ENCODE measurements at places on chromosomes 3 and 15.
A peak's percentile ranks its signal among the peaks of the same experiment; 100 is the strongest.

DNA sequence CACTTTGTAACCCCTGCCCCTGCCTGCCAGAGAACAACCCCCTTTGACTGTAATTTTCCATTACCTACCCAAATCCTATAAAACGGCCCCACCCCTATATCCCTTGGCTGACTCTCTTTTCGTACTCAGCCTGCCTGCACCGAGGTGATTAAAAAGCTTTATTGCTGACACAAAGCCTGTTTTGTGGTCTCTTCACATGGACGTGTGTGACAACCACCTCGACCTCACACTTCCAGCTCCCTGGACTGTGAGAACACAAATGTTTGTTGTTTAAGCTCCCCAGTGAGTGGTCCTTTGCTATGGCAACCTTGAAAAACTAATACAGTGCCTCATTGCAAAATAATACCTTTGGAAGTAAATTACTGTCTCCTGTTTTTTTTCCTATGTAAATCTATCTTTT lies 299.2 kb upstream of the POU1F1 start:
- no peak for DNase-seq

- DNase-seq = no peak
Measured at GRCh38 chr3:24725514-24726255, 231.0 kb upstream of the THRB start.

DNA sequence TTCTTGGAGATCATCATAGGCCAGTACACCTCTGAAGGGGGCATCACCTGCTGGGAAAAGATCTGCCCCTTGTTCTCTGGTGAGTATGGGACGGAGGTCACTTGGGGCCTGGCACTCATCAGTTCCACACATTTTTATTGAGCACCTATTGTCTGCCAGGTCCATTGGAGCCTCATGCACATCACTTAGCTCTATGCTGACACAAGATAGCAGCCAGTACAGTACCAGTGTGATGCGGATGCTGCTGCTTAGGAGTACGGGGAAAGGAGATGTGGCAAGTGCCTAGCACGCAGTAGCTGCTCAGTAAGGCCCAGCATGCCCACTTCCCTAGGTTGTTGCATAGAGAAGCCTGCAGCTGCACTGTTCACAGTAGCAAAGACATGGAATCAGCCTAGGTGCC lies 43.4 kb downstream of the SLC6A6 start:
- DNase-seq = no peak

- no peak for DNase-seq
Measured at GRCh38 chr15:66278056-66278455, 15.3 kb upstream of the DIS3L start.

DNA sequence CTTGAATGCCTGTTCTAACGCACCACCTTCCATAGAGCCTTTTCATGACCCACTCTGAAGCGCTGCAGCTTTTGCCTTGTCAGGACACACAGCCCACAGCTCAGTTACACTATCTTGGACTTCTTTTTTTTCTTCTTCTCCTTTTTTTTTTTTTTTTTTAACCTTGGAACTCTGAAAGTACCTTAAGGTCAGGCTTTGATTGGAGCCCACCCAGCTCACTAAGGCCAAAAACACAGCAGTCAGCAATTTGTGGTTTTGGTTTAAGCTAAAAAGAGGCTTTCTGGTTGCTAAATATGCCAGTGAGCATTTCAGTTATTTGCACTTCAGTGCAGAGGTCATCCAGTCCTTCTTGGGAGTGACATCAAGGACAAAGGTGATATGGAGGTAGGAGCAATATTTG lies 1.7 kb downstream of the SLC25A20 start:
- DNase-seq = no peak

GRCh38 chr3:127170814-127171213 lies 22.1 kb upstream of the PRR23E start:
- DNase-seq = no peak

GRCh38 chr3:82839871-82840270 lies 1078.4 kb upstream of the GBE1 start:
- DNase-seq = no peak

DNA sequence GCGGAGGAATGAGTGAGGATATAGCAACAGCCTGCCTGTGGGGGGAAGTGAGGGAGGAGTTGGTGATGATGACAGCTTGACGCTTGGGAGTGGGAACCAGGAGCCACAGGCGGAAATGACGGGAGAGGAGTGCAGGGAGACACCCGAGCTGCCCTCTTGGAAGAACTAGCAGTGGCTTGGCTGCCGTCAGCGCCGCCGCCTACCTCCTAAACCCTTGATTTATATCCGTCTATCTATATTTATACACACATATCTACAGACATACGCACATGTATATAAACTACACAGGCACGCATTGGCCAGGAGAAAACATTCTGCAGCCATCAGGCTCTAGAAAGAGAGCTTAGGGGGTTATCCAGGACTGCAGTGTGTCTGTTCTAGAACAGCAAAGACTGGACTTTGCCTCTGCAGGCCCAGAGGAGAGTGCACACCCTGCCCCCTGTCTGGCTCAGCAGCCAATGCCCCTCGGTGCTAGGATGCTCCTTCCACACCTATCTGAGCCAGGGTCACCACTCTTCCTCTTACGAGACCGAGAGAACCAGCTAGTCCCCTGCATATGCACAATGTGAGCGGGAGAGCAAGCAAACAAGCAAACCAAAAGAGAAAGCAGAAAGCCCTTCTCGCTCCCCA lies 45.3 kb upstream of the MAGEF1 start:
- peak; percentile 49 for DNase-seq

DNA sequence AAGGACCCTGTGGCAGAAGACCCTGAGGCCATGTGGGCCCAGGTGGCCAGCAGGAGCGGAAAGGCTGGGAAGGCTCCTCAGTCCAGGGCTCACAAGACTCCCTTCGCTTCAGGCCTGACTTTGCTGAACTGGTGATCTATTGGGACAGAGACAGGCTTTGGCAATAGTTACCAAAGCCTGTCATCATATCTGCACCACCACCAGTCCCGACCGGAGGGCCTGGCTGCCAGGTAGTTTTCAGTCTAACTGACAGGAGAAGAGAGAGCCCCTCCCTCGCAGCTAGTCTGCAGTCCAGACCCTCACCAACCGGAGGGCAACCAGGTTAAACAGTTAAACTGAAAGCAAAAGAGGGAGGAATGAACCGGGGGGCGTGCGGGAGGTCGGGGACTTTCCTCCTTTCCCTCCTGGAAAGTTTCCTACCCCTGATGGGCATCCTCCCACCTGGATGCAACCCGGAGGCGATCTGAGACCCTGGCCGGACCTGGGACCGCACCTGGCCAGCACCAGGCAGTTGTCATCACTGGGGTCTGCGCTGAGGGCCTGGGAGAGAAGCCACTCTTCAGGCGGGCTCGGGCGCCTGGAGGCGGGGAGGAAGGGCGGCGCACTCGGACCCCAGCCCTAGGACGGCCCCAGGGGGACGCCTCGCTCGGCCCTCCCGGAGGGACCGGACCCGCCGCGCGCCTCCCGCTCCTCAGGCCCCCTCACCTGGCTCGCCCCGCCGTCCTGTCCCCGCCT lies 435 bp downstream of the RAB27A start:
- DNase-seq = peak; percentile 54

- no peak for DNase-seq
Measured at GRCh38 chr3:124320976-124321375, 329.1 kb upstream of the ROPN1 start.

DNA sequence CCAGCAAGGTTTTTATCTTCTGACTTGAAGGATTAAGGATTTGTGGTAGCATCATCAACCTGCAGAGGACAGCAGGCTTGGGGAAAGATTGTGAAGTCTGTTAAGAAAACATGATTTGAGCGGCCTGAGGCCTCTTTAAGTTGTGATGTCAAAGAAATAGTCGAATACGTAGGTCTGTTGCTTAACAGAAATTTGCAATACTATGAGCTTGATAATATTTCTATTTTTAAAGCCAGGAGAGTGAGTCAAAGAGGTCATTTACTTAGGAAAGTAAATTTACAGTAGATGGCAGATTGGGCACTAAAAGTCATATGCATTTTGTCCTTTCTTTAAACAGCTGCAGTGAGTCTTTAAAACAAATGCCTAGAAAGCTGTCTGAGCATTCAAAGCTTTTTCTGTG lies 336.3 kb downstream of the DIPK2A start:
- no peak for DNase-seq

DNA sequence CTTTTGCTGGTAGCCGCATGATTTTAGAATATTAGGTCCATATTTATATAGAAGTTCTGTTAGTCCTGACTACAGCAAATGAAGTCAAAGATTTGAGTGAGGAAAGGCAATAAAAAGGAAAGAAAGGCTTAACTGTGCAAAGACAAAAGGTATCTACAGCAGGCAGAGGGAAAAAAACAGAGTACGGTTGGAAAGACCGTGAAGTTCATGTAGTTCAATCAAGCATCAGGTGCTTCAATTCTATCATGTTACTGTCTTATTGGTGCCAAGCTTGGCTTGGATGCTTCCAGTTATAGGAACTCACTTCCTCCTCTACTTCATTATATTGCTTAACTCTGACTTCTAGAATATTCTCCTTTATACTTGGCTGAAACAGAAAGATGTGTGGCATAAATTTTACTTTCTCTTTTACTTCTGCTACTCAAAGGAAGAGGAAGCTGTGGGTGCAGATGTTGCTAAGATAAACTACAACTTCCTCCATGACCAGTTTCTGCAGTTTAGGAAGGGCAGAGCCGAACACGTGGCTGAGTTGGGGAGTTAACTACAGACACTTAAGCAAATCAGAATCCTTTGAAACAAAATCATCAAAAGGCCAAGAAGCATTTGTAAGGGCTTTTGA lies 72.6 kb upstream of the ZBED2 start:
- DNase-seq = peak; percentile 94

GRCh38 chr15:64781299-64781698 lies 5.9 kb upstream of the RBPMS2 start:
- no peak for DNase-seq

DNA sequence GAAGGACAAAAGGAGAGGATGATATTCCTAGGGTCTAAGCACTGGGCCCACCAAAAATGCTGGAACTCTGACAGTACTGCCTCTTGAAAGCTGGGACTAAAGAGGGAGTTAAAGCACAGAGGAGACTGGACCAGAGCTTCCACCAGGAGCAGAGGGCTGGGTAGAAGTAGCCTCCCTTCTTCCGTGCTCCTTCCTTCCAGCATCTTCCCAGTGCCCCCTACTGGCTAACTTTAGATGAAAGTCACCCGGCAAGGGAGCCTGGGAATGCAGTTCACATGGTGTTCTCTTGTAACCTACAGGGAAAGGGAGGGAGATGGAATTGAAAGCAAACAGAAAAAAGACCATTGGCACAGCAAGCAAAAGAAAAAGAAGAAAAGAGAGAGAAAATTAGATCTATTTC lies 106.1 kb upstream of the COL8A1 start:
- DNase-seq = peak; percentile 9

DNA sequence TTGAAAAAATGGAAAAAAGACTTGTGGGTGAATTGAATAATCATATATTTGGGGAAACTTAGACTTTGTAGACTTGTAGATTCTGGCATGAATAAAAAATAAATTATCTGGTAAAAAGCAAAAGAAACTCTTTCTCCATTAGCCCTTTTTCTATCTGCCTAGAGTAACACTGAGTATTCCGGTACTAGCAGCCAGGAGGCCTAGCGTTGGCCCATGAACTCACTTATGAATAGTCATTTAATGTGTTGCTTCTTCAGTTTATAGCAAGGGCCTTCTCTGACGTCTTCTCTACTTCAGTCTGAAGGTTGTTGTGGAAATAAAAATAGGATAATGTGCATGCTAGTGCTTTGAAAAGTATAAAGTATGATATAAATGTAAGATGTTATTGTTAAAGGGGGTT lies 851.2 kb upstream of the NR2F2 start:
- no peak for DNase-seq

DNA sequence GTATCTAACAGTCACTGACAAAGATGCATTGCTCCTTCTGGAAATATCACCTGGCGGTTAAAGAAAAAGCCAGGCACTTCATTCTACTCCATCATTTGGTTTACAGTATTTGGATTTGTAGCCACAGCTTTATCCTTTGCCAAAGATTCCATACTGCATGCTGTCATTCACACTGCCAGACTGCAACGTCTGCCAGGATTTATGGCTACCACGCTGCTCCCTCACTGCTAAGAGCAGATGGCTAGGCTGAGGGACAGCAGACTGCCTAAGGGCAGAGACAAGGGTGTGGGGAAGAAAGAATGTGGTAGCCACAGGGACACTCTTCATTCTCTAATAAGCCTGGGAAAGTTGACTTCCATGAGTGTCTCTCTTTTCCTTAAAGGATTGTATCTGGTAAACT lies 1047.0 kb downstream of the TUSC7 start:
- DNase-seq = no peak

DNA sequence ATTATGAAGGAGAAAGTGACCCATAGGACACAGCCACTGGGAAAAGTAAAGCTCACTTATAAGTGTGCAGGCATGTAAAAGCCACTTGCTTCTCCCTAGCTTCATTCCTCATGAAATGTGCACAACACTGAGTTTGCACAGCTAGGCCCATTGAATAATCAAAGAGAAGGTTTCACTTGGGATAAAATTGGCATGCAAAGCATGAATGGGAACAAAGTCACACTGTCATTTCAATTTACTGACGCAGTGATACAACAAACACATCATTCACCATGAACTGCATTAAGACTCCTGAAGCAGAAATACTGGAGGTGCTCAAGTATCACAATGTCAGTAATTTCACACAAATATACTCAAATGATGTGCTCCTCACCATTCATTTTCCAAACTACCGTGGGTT lies 61.1 kb downstream of the KCNMB2 start:
- DNase-seq = no peak

GRCh38 chr3:144039661-144040060 lies 68.0 kb downstream of the DIPK2A start:
- DNase-seq = no peak

GRCh38 chr3:160012108-160012507 lies 23.5 kb downstream of the IL12A start:
- DNase-seq = no peak

GRCh38 chr15:76338486-76339304 lies 2.1 kb downstream of the ISL2 start:
- DNase-seq = peak; percentile 70

DNA sequence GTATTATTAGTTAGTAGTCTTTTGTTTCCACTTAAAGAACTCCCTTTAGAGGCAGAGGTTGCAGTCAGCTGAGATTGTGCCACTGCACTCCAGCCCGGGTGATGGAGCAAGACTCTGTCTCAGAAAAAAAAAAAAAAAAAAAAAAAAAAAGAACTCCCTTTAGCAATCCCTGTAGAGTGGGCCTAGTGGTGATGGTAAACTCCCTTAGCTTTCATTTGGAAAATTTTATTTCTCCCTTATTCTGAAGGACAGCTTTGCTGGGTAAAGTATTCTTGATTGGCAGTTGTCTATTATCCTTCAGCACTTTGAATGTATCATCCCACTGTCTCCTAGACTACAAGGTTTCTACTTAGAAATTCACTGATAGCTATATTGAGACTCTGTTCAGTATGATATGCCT lies 46.0 kb downstream of the RPL39L start:
- peak; percentile 12 for DNase-seq

GRCh38 chr15:88106074-88106473 lies 150.5 kb downstream of the NTRK3 start:
- no peak for DNase-seq

GRCh38 chr15:71666763-71667620 lies 143.4 kb upstream of the NR2E3 start:
- DNase-seq = no peak
